ENCODE measurements at places on chromosomes 2 and 18.

GRCh38 chr2:121200419-121201315 lies 84.3 kb downstream of the TFCP2L1 start:
- DNase-seq = no peak

DNA sequence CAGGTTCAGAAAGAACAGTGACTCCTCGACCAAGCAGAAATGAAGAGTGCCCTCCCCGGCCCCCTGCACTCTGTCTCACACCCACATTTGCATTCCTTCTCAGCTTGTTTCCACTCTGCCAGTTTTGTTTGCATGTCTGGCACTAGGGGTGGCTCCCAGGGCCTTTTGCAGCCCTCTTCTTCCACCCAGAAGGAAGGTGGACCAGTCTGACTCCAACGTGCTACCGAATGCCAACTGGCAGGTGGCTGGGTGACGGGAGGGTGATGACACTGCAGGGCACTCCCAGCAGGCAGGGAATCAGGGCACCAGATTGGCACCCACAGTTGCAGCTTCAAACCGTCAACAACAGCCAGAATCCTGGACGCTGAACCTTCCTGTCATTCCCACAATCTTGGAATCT lies 371.1 kb downstream of the TXNL1 start:
- no peak for DNase-seq

DNA sequence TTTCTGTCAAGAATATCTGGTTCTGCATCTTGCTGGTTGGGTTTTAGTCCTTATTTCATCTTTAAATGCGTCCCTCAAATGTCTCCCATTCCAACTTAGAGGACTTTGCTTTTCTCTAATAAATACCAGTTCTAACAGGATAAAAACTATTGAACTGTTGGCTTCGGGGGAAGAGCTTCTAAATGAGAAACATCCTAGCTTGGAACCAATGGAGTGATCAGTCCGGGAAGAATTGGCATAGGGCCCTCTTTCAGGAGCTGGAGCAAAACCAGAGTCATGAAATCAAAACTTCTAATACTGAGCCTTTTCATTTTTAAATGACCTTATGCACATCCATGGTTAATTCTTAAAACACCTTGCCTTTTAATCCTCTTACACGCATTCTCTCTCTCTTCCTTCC lies 401.6 kb upstream of the SMIM21 start:
- DNase-seq = no peak

- no peak for DNase-seq
Measured at GRCh38 chr2:228655331-228655730, 473.8 kb upstream of the SPHKAP start.

DNA sequence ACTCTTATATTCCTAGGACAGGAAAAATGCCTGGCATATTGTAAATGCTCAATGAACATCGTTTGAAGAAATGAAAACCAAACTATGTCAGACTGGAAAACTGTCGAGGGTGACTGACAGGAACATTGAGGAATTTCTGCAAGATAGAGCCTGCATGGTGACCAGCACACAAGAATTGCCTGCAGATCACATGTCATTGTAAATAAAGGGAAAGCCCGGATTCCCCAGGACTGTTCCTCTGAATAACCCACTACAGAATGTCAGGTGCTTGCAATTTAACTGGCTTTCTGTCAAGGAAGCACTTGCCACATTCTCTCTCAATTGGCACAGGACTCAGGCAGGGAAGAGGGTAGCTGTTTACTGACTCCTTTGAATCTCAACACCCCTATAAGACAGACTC lies 129.0 kb upstream of the REG3G start:
- no peak for DNase-seq

GRCh38 chr2:222311978-222312738 lies 13.4 kb upstream of the PAX3 start:
- DNase-seq = no peak

- no peak for DNase-seq
Measured at GRCh38 chr2:237570776-237571335, 4.5 kb downstream of the PRLH start.

DNA sequence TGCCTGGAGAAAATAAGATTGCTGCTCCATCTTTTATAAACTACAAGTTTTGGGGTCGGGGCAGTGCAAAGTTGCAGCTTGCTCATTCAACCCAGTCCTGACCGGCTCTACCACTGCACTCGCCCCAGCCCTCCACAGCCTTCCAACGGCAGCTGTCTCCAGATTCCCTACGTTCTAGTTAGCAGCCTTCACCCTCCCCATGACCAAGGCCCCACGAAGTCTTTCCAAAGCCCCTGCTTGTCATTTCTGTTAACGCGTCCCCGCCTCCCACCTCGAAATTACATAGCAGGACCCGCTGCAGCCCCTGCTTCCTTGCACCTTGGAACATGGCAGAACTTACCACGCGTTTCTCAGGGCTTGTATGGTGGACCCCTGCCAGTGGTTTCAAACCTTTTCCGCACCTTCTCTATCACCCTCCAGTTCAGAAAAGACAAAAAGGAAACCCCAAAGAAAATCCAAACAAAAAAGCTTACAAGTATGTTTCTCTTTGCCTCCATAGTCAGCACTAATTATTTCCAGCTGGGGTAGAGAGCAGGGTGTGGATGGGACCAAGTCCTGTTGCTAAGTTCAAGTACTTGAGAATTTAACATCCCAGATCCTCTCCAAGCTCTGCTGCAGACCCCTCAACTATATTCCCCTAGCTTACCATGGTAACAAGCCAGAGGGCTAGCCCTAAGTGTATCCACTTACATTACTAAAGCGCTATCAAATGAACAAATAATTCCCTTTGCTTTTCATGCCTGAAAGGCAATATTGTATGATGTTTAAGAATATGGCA lies 161.5 kb downstream of the TGIF1 start:
- peak; percentile 51 for DNase-seq

DNA sequence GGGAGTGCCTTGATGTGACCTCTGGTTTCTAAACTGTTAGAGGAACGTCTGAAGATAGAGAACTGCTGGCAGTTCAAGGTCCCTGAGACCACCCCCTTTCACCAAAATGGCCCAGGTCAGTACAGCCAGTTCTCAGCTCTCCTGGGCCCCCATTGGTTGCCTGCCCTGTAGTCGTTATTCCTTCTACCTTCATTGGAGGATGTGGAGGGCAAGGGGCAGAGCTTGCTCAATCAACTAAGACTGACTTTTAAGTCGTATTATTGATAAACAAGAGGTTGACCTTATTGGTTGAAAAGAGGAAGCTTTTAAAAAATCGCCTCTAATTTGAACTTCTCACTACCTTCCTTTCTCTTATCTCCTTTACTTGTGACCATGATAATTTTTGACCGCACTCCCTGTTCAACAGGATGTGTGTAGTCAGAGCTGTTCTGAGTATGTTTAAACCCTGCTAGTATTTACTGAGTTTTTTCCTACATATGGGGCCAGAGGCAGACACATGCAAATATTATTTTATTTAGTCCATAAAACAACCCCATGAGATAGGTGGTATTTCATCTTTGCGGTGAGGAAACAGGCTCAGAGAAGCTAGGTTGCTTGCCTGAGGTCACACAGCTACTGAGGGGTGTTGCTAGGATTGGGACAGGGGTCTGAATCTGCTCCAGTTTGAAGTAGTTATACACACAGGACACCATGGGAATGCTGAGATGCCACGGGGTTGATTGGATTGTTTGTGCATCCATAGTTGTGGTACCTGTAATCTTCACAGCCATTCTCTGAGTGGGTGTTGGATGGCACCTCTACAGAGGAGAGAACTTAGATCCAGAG lies 65.9 kb downstream of the TMEM247 start:
- no peak for DNase-seq

- DNase-seq = no peak
Measured at GRCh38 chr2:184906709-184907108, 308.4 kb downstream of the ZNF804A start.

- no peak for DNase-seq
Measured at GRCh38 chr2:68253219-68254068, 1.1 kb upstream of the PPP3R1 start.

DNA sequence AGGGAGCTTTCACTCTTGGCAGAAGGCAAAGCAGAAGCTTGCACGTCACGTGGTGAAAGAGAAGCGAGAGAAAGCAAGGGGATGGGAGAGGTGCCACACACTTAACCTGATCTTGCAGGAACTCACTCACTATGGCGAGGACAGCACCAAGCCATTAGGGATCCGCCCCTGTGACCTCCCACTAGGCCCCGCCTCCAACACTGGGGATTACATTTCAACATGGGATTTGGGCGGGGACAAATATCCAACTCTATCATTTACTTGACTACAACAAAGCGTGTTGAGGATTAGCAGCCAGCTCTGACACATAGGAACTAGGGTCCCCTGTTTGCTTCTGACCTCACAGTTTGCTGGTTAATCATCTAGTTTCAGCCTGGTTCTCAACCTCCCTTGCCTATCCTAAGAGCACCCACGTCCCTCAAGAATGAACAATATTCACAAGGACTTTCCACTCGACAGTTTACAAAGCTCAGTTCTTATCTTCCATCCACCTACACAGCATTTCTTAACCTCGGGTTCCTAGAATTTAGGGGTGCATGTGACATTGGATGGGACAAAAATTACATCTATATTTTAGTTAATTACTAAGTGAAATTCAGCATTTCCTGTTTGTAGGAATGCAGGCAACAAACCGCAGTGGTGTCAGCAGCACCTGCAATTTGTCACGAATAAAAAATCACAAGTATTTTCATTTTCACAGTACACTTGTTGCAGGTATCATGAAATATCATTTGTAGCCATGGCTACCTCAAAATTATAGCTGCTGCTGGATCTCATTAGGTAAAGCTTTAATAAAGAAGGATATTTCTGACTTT lies 36.0 kb downstream of the LBH start:
- DNase-seq = no peak

GRCh38 chr2:112055730-112056625 lies 909 bp downstream of the TMEM87B start:
- DNase-seq = no peak

DNA sequence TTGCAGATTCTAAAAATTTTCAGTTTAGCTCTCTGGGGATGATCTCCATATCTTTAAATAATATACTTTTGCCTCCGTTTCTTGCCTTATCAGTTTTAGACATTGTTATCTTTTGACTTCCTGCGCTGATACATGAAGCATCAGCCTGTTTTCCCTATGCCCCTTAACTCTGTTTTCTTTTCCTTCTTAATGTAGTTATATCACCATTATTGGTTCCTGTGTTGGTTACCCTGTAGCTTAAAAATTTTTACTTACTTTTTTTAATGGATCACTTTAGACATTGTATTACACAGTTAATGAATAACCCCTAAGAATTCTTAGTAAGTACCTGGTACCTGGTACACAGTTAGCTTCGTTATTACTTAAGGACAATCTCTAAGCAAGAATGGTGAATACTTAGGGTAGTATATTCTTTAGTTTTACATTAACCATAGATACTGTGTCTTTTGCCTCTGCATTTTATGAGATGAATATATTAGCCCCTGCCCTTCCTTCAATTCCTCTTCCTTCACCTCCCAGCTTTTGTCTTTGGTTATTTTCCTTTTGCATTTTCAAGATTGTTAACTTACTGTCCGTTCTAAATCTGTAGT lies 40.9 kb downstream of the BABAM2 start:
- DNase-seq = no peak

Data from NCI-H187 treated with DMSO at 0.1 percent for 48 hours (cell line).